ENCODE measurements at places on chromosomes 6 and 20. TPM values are rescaled to one million over a fixed set of nuclear protein-coding genes. Genes with fewer than 3 reads are reported as not detected.
A peak's percentile ranks its signal among the peaks of the same experiment; 100 is the strongest.

The CPNE5 gene
- 20.4 TPM for total RNA-seq

DNA sequence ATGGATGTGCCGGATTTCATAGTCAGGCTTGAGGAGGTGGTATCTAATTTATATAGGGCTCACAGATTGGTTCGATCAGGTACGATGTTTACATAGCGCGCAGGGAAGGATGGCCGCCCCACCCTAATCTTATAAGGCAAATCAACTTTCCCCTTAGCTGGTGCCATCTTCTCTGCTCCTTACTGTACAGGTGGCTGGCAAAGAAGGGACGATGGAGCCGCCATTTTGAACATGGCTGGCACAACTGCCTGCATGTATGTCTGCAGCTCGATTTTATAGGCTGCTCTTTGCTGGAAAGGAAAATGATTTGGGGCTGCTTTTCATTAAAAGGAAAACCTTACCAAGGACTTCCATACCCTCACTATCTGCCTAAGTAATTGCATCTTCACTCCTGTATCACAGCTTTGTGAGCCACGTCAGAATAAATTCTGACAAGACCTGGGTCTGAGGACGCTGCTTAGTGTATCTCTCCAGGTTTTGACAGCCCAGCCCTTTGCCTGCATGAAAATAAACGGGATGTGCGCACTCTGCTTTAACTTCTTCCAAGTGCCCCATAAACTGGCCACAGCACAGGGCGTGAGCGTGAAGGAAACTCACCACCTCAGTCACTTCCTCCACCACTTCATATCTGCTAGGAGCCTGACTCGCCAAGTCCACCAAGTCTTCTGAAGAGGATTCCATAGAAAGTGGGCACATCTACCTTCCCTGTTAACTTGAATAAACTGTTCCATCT, 109.4 kb upstream of the ARMC2 start:
- DNase-seq: no peak

- no peak for DNase-seq
Observed at GRCh38 chr6:143647732-143648131, 30.0 kb upstream of the PHACTR2 start.

DNA sequence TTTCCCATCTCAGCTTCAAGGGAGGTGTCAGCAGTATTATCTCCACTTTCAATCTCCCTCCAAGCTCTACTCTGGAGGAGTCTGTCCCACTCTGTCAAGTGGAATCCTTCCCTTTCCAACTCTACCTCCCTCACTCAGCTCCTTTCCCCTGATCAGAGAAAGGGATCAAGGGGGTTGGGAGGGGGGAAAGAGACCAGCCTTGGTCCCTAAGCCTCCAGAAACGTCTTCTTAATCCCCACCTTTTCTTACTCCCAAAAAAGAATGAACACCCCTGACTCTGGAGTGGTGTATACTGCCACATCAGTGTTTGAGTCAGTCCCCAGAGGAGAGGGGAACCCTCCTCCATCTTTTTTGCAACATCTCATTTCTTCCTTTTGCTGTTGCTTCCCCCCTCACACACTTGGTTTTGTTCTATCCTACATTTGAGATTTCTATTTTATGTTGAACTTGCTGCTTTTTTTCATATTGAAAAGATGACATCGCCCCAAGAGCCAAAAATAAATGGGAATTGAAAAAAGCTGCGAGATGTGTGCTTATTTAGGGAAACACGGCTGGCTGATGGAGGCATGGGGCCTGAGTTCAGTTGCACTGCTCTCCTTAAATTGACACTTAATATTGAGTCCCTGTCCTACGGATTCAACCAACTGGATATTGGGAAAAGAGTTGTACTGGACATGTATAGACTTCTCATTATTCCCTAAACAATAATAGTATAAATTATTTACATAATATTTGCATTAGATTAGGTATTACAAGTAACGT, 4.9 kb downstream of the TUBB start:
- DNase-seq: no peak

GRCh38 chr6:28648035-28648877, 122.6 kb downstream of the GPX5 start:
- no peak for DNase-seq

- peak; percentile 46 for DNase-seq
Observed at GRCh38 chr20:33832103-33832804, 21.1 kb downstream of the CHMP4B start.

GRCh38 chr20:49937027-49937929, 1.1 kb downstream of the RNF114 start:
- no peak for DNase-seq

- no peak for DNase-seq
Observed at GRCh38 chr20:2829376-2829775, 11.1 kb downstream of the PCED1A start.

DNA sequence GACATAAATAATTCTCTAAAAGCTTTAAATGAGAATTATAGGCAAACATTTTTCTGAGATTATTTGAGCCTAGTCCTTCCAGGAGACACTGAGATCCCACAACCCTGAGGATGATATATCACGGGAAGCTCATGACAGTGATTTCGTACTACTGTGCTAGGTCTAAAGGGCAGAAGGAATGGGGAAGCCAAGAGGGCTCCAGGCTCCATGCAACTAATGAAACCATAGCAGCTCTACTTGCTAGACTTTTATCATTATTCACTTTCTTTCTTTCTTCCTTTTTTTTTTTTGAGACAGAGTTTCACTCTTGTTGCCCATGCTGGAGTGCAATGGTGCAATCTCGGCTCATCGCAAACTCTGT, 57.3 kb upstream of the SGK1 start:
- DNase-seq: no peak

DNA sequence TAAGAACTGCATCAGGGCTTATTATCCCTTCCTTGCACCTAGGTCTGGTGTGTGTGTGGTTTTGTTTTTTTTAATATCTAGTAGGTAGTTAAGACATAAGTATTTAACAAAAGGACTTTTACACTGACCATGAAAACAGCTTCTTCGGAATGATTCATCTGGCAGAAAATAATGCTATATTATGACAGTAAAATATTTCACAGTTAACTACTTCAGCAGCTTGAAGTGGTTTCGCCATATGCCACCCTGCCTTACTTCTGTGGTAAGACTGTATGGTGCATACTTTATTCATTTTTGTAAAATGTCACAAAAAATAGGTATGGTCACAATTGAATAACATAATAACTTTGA, 858 bp upstream of the PTPRK start:
- no peak for DNase-seq

- DNase-seq: no peak
Observed at GRCh38 chr6:7473805-7474719, 67.4 kb upstream of the DSP start.

GRCh38 chr6:82076916-82077315, 170.6 kb downstream of the IBTK start:
- no peak for DNase-seq

GRCh38 chr6:157305670-157306653, 17.4 kb downstream of the TMEM242 start:
- DNase-seq: no peak

DNA sequence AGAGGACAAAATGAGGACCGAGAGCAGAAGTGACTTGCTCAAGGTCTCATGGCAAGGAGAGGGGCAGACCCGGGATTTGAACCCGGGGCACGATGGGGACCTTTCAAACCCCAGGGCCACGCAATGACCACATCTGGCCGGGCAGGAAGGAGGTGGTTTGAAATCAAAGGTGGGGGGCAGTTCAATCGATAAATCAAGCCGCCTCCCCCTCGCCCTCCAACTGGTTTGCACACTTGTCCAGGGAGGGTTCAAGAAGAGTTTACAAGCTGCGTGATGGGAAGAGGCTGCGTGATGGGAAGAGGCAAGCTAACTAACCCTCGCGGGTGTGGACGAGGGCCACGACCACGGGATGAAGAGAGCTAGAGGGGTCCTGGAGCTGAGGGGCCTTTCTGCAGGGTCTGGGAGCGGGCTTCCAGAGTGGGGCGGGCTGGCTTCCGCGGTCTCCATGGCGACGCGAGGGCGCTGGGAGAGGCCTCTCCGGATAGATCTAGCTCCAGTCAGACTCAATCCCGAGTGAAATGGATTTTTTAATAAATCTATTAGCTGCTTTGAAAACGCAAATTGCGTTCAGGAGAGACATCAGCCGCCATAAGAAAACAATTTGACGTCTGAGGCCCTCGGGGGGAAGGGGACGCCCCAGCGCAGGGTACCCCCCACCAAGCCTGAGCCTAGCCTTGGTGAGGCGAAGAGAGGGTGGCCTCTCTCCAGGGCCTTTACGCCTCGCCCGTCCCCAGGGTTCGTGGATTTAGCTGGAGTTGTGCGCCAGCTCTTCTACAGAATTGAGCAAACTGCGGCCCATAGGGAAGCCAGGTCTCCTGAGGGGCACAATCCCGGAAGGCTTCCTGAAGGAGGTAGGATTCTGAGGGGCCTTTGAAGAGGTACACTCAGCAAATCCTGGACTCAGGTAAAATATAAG, 143.9 kb downstream of the GRM4 start:
- DNase-seq: no peak
